ENCODE measurements at places on chromosomes 3 and 15. TPM values are rescaled to one million over a fixed set of nuclear protein-coding genes. Genes with fewer than 3 reads are reported as not detected.

- peak; percentile 71 for DNase-seq
- H3K36me3 ChIP-seq = no peaks in the 10 kb centered on the region
- no peaks in the 10 kb centered on the region for H3K27me3 ChIP-seq
- H3K4me3 ChIP-seq = peak overlapping the region; percentile 89
Measured at GRCh38 chr3:142028243-142028777, 121.0 kb downstream of the TFDP2 start.

The CHST13 gene
- not detected for total RNA-seq

The ENTPD3 gene
- total RNA-seq = not detected

The FSD2 gene
- not detected for total RNA-seq

The ROPN1 gene
- not detected for total RNA-seq

GRCh38 chr3:125618851-125619250, 23.6 kb upstream of the OSBPL11 start:
- no peak overlapping the region for H3K4me3 ChIP-seq
- no peaks in the 10 kb centered on the region for H3K4me1 ChIP-seq
- no peak overlapping the region for H3K27ac ChIP-seq
- peaks cover 3% of the 10 kb centered on the region for H3K27me3 ChIP-seq

GRCh38 chr15:22944651-22945050, 35.5 kb downstream of the CYFIP1 start:
- H3K4me1 ChIP-seq = peaks cover 11% of the 10 kb centered on the region
- H3K36me3 ChIP-seq = no peaks in the 10 kb centered on the region
- no peak for DNase-seq
- no peak overlapping the region for H3K27ac ChIP-seq

The MEX3B gene
- 0.99 TPM for total RNA-seq

- H3K4me1 ChIP-seq = peaks cover 46% of the 10 kb centered on the region
- H3K27me3 ChIP-seq = no peaks in the 10 kb centered on the region
- H3K4me3 ChIP-seq = peak overlapping the region; percentile 97
- DNase-seq = peak; percentile 74
Measured at GRCh38 chr3:47163169-47164006, 525 bp downstream of the SETD2 start.

DNA sequence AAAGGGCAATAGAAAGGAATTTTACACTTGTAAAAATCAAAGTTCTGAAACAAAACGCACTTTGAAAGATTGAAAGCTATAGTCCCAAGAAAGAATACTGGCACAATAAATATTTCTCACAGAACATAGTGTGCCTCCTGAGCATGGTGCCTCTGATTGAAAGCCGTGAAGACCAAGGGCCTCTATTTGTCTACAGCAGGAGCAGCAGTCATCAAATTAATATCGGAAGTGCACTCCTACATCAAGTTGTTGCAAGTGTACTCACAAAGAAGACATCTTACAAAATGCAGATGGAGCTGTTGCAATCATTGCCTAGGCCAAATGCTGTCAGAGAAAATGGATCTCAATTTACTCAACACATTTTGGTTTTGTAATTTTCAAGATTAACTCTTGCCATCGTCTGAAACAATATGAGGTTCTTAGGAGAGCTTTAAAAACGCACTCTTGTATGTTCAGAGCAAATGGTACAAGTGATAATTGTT, 9.2 kb upstream of the WDR49 start:
- no peak overlapping the region for H3K4me3 ChIP-seq
- H3K36me3 ChIP-seq = no peaks in the 10 kb centered on the region
- no peaks in the 10 kb centered on the region for H3K4me1 ChIP-seq
- H3K27ac ChIP-seq = no peak overlapping the region
- peaks cover 6% of the 10 kb centered on the region for H3K27me3 ChIP-seq

GRCh38 chr3:115804200-115804599, 180.9 kb downstream of the GAP43 start:
- no peaks in the 10 kb centered on the region for H3K36me3 ChIP-seq
- H3K27me3 ChIP-seq = peaks cover 32% of the 10 kb centered on the region
- no peak overlapping the region for H3K27ac ChIP-seq
- H3K4me3 ChIP-seq = no peak overlapping the region
- peaks cover 5% of the 10 kb centered on the region for H3K4me1 ChIP-seq

DNA sequence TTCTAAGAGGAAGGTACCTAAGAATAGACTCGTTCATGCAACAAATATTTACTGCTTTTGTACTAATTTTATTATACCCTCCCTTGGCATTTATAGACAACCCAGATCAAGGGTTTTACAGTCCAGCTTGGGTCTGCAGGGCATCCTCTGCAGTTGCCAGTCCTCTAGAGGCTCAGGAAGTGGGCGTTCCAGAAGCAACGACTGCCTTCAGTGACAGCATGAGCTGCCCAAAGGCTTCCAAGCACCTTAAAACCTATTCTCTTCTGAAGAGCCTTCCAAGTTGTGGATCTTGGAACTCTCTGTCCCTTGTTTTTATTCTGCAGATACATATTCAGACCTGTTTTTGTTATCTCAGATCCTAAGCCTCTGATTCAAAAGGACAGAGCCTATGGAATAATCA, 95.6 kb downstream of the RAD18 start:
- no peaks in the 10 kb centered on the region for H3K4me1 ChIP-seq
- H3K4me3 ChIP-seq = no peak overlapping the region
- H3K36me3 ChIP-seq = no peaks in the 10 kb centered on the region
- no peak overlapping the region for H3K27ac ChIP-seq
